Nephron progenitor cell (in vitro differentiated cells): ENCODE measurements at places on chromosomes 6 and 20.

DNA sequence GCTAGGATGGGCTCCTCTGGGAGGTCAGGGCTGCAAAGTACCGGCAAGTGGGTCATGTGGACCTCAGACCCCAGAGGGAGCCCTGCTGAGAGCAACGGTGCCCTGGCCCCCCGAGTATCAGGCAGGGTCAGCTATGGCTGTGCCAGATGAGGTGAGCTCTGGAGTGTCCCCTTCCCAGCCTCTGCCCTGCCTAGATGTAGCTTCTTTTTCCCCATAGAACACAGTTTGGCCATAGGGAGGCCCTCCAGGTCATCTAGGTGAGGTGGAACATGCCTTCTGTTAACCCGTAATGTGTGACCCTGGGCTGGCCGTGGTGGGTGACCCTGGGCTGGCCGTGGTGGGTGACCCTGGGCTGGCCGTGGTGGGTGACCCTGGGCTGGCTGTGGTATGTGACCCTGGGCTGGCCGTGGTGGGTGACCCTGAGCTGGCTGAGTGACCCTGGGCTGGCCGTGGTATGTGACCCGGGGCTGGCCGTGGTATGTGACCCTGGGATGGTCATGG, 21.2 kb upstream of the PCMTD2 start:
- H3K4me3 ChIP-seq = no peak overlapping the region
- peaks cover 6% of the 10 kb centered on the region for H3K27me3 ChIP-seq
- DNase-seq = no peak
- H3K4me1 ChIP-seq = peaks cover 28% of the 10 kb centered on the region

DNA sequence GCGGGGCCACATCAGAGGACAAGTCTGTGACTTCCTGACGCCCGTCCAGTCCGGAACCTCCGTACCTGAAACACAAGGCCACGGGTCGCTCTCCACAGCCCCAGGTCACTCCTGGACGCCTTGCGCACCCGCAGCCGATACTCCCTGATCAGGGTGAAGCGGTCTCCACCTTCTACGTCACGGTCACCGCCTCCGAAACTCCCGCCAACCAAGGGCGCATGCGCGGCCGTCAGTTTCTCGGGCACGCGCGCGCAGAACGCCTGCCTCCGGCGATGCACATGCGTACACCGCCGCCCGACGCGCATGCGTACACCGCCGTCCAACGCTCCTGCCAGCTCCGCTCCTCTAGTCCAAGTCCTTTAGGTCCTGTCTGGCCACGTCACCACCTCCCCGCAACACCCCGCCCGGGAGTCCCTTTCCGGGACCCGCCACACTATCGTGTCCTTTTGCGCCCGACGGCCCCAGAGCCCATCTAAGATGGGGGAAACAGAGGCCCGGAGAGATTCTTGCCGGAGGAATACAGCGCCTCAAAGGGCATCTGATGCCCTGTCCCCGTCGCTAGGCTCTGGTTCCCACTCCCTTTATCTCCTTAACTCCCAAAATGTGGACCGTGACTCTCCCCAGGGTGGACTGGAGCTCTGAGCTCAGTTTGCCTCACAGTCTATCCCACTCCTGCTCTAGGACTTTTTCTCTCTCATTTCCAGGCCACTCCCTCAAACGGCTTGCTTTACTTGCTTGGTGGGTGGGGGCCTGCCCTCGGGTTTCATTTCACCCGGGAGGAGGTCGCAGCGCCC, at the start of gene DSN1:
Gene DSN1, minus strand, starts transcription at position 167 of the 794 bp plus-strand sequence. CDS start 2,305 bp downstream, outside the sequence.
- peak within 1 kb of the TSS; percentile 99 for H3K27ac ChIP-seq
- H3K4me1 ChIP-seq = peaks cover 48% of the 10 kb centered on the region
- H3K27me3 ChIP-seq = peaks cover 16% of the 10 kb centered on the region
- peaks cover 6% of the 10 kb centered on the region for H3K36me3 ChIP-seq
- DNase-seq = peak; percentile 100
- H3K4me3 ChIP-seq = peak within 1 kb of the TSS; percentile 92

GRCh38 chr6:33812669-33813068, 8.9 kb upstream of the MLN start:
- DNase-seq = peak; percentile 95
- no peak overlapping the region for H3K27ac ChIP-seq
- H3K4me3 ChIP-seq = no peak overlapping the region

GRCh38 chr20:41830702-41831101, 212.5 kb upstream of the CHD6 start:
- H3K27ac ChIP-seq = no peak overlapping the region
- H3K36me3 ChIP-seq = no peaks in the 10 kb centered on the region
- H3K27me3 ChIP-seq = peaks cover 3% of the 10 kb centered on the region
- H3K4me3 ChIP-seq = no peak overlapping the region
- no peak for DNase-seq

DNA sequence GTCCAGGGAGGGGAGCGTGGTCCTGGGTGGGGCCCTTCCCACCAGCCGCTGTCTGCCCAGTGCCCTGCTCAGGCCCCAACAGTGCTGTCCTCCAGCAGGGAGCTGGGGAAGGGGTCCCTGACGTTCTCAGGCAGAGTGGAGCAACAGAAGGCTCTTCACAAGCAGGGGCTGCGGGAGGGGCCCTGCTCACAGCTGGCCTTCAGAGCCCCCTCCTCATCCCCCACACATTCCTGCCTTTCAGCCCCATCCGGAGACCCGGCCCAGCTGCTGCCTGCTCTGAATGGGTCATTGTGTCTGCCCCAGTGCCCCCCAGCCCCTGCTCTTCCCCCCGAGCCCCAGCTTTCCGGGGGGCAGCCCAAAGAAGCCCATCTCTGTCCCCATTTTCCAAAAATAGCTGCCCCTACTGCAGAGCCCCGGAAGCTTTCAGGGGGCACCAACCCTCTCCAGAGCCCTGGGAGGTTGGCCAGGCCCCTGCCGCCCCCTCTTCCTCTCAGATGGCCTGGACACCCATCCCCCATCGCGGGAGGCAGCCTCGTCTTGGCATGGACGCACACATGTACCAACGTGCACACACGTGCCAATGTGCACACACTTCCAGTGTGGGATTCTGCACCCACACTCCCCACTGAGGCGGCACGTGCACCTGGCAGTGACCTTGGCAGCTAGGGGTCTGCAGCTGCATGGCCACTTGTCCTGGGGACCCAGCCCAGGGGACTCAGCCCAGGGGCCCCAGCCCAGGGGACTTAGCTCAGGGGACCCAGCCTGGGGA, 3.7 kb downstream of the COL20A1 start:
- H3K4me3 ChIP-seq = no peak overlapping the region
- peaks cover 5% of the 10 kb centered on the region for H3K4me1 ChIP-seq
- H3K27ac ChIP-seq = no peak overlapping the region

DNA sequence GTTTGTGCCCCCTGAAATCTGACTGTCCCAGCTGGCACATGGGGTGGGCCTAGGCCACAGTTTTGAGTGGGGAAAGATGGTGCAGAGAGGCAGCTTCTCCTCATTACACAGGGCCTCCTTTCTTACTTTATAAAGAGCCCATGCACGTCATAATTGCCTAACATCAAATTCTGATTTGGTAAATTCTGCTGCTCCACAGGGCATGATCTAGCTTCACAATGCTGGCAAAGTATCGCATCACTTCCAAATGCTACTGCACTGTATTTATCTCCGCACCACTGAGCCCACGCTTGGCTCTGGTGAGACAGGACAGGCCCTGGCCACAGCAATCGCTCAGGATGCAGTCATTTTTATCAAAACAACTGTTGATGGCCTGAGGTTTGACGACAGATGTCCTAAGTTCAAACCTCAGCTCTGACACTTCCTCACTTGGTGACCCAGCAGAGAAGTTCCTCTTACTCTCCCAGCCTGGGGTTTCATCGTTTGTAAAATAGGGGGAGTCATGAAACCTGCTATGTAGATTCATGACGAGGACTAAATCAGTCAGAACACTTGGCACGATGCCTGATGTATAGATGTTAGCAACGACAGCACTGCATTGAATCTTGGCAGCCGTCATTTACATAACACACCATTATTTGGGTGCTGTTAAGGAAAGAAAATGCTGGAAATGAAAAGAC, 187.9 kb downstream of the TTLL2 start:
- no peaks in the 10 kb centered on the region for H3K36me3 ChIP-seq
- H3K27me3 ChIP-seq = peaks cover 15% of the 10 kb centered on the region
- no peak for DNase-seq
- H3K4me1 ChIP-seq = peaks cover 45% of the 10 kb centered on the region
- peak overlapping the region; percentile 82 for H3K27ac ChIP-seq

DNA sequence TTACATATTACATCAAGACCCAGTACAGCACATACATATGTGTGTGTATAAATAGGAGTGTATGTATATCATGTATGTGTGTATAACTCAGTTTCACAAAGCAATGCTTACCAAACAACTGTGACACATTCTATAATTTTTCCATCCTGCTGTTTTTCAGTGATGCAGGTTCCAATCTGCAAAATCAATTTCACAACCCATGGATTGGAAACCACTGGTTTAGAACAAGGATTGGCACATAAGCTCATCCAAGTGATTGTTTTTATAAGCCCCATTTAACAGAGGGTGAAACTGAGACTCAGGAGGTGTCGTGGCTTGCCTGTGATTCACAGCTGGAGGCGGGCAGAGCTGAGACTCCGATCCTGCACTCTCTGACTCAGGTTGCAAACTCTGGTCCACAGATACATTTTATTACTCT, 158.2 kb downstream of the ZMYND8 start:
- H3K27ac ChIP-seq = no peak overlapping the region
- H3K4me3 ChIP-seq = no peak overlapping the region
- DNase-seq = no peak
- H3K27me3 ChIP-seq = peaks cover 6% of the 10 kb centered on the region

GRCh38 chr6:162058281-162058875, 669.2 kb downstream of the PRKN start:
- no peak overlapping the region for H3K27ac ChIP-seq
- no peak for DNase-seq
- H3K27me3 ChIP-seq = peaks cover 8% of the 10 kb centered on the region
- peaks cover 24% of the 10 kb centered on the region for H3K4me1 ChIP-seq

DNA sequence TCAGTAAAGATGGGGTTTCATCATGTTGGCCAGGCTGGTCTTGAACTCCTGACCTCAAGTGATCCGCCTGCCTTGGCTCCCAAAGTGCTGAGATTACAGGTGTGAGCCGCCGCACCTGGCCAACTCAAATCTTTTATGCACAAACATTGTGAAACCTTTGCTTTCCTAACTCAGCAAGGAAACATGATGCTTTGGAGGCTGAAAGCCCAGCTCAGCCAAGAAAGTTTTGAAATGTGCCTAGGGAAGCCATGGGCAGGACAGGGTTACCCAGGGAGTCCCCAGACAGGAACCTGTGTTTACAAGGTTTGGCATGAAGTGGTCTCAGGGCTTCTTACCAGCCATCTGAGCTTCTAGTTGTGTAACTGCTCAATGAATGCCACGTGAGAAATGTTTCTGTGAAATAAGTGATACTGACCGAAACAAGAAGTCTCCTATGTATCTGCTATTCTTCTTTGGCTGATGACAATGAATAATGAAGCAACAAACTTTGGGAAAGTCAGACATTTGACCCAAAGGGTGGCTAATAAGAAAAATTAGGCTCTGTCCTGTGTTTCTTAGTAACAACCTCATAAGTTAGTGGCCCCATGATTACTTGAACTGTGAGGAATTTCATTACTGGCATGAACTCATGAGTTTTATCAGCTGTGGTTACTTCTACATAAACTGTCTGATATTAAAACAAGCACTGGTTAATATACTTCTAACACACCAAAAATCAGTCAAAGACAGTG, 163.5 kb downstream of the KIF6 start:
- no peak for DNase-seq
- no peaks in the 10 kb centered on the region for H3K4me1 ChIP-seq
- H3K4me3 ChIP-seq = no peak overlapping the region
- no peaks in the 10 kb centered on the region for H3K36me3 ChIP-seq

- no peak overlapping the region for H3K27ac ChIP-seq
- peaks cover 23% of the 10 kb centered on the region for H3K27me3 ChIP-seq
- DNase-seq = no peak
- H3K36me3 ChIP-seq = no peaks in the 10 kb centered on the region
These were observed 77.8 kb downstream of the TFAP2C start for GRCh38 chr20:56706867-56707360.

DNA sequence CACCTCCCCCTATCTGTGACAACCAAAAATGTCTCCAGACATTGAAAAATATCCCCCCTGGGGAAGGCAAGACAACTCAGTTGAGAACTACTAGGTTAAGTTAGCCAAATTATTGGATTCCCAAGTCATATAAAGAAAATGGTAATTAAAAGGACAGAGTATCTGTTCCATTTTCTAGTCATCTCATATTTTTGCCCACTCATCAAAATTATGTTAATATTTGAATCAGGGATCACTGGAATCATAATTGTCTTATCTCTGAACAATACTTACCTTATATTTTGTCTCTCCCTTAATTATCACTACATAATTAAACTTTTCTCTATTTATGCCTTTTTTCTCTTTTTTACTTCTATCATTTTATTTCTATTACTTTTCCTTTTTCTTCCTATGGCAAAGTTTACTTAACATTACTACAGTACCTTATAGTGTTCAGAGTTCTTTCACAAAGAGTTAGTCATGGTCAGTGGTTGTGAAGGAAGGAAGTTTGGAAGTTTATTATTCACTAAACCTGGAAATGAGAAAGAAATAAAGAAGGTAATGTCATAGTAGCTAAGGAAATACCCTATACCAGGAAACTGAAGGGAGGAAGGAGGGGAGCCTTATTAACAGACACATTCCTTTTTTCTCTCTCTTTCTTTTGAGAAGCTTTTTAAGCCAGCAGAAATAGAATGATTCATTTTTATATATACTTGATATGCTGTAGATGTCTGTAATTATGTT, 332.9 kb downstream of the COL12A1 start:
- H3K4me3 ChIP-seq = no peak overlapping the region
- no peak for DNase-seq
- peaks cover 11% of the 10 kb centered on the region for H3K4me1 ChIP-seq
- no peaks in the 10 kb centered on the region for H3K36me3 ChIP-seq
- no peak overlapping the region for H3K27ac ChIP-seq

- no peak overlapping the region for H3K27ac ChIP-seq
- no peak overlapping the region for H3K4me3 ChIP-seq
- peaks cover 51% of the 10 kb centered on the region for H3K27me3 ChIP-seq
- no peak for DNase-seq
- H3K36me3 ChIP-seq = peaks cover 10% of the 10 kb centered on the region
These were observed 3.4 kb upstream of the DACT2 start for GRCh38 chr6:168322966-168323365.

- H3K27me3 ChIP-seq = peaks cover 4% of the 10 kb centered on the region
- peak overlapping the region; percentile 11 for H3K27ac ChIP-seq
- no peak for DNase-seq
- H3K4me3 ChIP-seq = no peak overlapping the region
- H3K36me3 ChIP-seq = no peaks in the 10 kb centered on the region
- H3K4me1 ChIP-seq = peaks cover 11% of the 10 kb centered on the region
These were observed 1073.0 kb upstream of the MAP3K7 start for GRCh38 chr6:91659891-91660290.

GRCh38 chr20:54067606-54068174, 2.7 kb downstream of the BCAS1 start:
- H3K27me3 ChIP-seq = peaks cover 17% of the 10 kb centered on the region
- H3K27ac ChIP-seq = no peak overlapping the region
- no peak for DNase-seq

DNA sequence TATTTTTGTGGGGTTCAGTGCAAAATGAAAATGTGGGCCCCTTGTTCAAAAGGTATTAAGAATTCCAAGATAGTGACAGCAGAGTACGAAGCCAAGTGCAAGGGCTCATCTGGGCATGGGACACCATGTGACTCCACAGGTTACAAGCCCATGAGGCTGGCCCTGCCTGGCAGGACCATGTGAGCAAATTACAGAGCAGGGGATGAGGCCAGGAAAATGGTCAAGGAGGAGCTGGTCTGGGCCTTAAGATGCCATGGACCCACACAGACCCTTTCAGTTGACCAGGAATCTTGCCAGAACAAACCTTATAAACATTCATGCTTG, 86.9 kb downstream of the SNX5 start:
- no peak for DNase-seq
- peaks cover 64% of the 10 kb centered on the region for H3K4me1 ChIP-seq
- H3K27me3 ChIP-seq = peaks cover 12% of the 10 kb centered on the region
- H3K4me3 ChIP-seq = no peak overlapping the region
